ENCODE measurements at places on chromosomes 5 and 9.

DNA sequence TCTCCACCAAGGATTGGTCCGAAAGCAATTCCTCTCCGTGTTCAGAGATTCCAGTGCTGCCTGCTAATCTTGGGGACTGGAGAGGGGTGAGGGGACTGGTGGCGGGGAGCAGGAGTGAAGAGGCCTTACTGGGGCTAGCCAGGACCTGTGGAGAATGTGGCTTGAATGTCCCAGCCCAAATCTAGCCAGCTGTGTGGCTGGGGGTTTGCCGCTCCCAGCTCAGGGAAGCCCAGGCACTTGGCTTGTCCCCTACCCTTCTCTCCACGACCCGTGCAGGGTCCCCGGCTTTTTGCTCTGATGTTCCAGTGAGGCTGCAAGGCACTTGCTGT lies 2.4 kb downstream of the N4BP3 start:
- no peak for DNase-seq

- no peak for DNase-seq
Observed at GRCh38 chr5:148748702-148749392, 77.6 kb upstream of the ADRB2 start.

DNA sequence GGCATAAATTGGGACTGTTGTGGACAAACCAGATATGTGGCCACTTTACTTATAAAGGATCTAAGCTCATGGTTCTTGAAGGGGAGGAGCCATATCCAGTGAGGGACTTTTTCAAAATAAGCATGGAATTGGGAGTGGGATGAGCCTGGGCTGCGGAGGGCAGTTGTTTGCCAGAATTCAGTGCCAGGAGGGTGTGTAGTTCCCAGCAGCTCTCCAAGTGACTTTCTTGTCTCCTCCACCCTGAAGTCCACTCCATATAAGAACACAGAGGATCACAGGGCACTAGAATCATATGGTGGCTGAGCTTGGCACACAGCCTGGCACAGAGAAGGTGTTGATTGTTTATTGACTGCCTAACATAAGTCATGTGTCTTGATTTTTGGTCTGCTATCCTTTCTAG lies 121.1 kb downstream of the CAVIN4 start:
- no peak for DNase-seq

GRCh38 chr5:81242906-81243436 lies 9.8 kb downstream of the CKMT2 start:
- no peak for DNase-seq

GRCh38 chr9:137458194-137459151 lies 661 bp downstream of the NSMF start:
- no peak for DNase-seq

- no peak for DNase-seq
Observed at GRCh38 chr5:24183981-24184380, 460.8 kb downstream of the CDH10 start.

Data from activated CD4-positive, alpha-beta T cell treated with anti-CD3 and anti-CD28 coated beads, Interleukin-2, amount 50 U/mL, for 24 hours (primary cell).